Muscle of arm (tissue), 14 donors: ENCODE measurements at places on chromosomes 2 and 18. TPM values are rescaled to one million over a fixed set of nuclear protein-coding genes. Genes with fewer than 3 reads are reported as not detected.

DNA sequence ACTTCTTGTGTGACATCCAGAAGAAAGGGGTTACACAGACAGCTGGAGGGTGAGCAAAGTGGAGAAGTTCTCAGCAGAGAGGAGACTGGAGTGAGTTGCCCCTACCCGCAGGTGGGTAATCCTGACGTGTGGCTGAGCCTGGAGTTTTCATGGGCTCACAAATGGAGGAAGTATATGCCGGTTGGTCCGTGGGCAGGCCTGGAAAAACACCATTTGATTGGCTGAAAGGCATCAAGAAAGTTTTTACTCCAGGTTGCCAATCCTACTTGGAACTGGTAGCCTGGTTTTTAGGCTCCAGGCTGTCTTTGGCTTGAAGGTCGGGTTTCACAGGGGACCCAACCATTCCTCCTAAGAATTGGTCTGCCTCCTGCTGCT lies 1177.4 kb upstream of the LRRTM1 start:
- DNase-seq: no peak

DNA sequence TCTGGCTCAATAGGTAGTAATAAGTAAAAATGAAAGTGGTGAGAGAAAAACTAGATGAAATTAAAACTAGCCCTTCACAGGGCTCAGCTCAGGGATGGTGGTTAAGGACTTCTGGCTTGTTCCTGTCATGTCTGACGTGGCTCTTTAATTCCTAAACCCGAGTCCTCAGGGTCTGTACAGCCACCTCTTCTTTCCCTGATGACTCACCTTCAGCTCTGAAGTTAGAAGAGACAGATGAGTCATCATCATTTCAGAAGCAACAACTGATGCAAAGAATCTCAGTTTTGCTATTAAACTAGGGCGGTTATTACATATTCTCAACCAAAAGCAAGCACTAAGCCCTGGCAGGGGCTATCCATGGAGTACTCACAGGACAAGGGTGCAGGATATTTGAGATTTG lies 24.0 kb upstream of the ITGB6 start:
- DNase-seq: no peak

DNA sequence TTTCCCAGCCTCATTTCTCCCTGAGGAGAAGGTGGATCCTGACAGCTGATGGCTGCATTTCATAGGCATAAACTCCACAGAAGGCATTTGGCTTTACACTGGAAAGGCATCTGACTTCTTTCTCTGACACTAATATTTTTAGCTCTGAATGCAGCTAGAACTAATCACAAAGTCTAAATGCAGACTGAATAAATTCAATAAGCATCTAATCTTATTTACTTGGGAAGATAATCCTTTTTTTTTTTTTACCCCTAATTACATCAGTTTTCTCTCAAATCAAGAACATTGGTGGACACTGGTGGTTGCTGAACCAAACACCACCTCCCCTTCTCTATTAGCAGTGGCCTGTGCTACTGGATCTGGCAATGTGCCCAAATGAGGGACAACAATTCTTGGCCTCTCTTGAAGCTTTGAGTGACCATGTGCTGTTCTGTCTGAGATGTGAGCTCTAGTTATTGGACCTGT lies 50.9 kb upstream of the CD226 start:
- DNase-seq: no peak

The MROH2A gene
- not detected for polyA plus RNA-seq
